ENCODE measurements at places on chromosomes 2 and 18. TPM values are rescaled to one million over a fixed set of nuclear protein-coding genes. Genes with fewer than 3 reads are reported as not detected.

The CABYR gene
- total RNA-seq, result 1.00 TPM

DNA sequence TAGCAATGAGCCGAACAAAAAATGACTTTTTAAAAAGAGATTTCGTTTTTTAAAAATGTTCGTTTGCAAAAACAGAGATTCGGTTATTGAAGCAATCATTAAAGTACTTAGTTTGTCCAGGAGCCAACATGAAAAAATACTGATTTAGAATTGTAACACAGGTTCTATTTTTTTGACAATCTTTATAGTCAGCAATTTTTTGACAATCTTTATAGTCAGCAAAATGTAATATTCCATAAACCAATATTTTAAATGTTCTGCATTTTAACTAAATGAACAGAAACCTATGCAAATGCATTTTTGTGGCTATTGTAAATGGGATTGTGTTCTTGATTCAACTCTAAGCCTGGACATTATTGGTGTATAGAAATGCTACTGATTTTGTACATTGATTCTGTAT, 161.8 kb downstream of the DSEL start:
- H3K36me3 ChIP-seq, result no peaks in the 10 kb centered on the region
- no peak overlapping the region for H3K4me3 ChIP-seq
- no peak overlapping the region for H3K27ac ChIP-seq

DNA sequence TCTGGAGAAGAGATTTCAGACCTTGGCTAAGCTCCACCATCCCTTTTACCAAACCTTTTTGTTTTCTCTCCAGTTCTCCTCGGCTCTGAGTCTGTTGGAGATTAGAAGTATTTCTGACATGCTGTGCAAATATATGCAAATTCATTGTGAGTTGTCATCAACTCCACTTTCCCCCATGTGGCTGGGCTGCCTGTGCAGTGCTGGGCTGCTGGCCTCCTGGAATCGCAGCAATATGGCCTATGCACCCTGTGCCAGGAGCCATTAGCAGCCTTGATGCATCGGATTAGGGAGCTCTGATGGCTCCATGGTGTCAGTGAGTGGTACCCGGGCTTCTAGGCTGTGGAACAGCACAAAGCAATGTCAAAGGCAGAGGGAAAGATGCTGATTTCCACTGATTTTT, 80.0 kb downstream of the GPR39 start:
- H3K27me3 ChIP-seq, result no peaks in the 10 kb centered on the region
- no peak overlapping the region for H3K4me3 ChIP-seq
- no peaks in the 10 kb centered on the region for H3K36me3 ChIP-seq
- no peak overlapping the region for H3K27ac ChIP-seq
- DNase-seq, result no peak

- no peaks in the 10 kb centered on the region for H3K27me3 ChIP-seq
- no peak overlapping the region for H3K27ac ChIP-seq
- no peak overlapping the region for H3K4me3 ChIP-seq
These were observed 102.7 kb downstream of the MAP2 start for GRCh38 chr2:209526561-209526960.

GRCh38 chr18:31079973-31080372, 22.2 kb downstream of the DSC2 start:
- H3K36me3 ChIP-seq, result no peaks in the 10 kb centered on the region
- no peak overlapping the region for H3K27ac ChIP-seq
- no peaks in the 10 kb centered on the region for H3K4me1 ChIP-seq
- no peak overlapping the region for H3K4me3 ChIP-seq
- H3K27me3 ChIP-seq, result no peaks in the 10 kb centered on the region

DNA sequence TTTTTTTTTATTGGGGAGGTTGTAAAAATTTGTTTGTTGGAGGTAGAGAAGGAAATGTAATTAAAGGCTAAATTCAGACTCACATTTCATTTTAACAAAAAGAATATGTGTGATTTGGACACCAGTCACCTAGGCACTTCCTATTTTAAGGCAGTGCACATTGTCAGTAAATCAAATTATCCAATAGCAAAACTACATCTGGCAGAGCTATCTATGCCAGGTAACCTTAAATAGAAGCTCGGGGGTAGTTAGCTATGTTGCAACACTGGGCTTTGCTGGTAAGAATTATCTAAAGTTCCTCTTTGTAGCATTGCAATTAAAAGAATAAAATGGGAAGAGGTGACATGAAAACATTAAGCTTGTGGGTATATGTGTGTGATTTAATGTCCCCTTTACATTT, 1064.4 kb upstream of the ZEB2 start:
- no peaks in the 10 kb centered on the region for H3K27me3 ChIP-seq
- no peak overlapping the region for H3K27ac ChIP-seq
- H3K4me1 ChIP-seq, result no peaks in the 10 kb centered on the region
- H3K4me3 ChIP-seq, result no peak overlapping the region

The CYTIP gene
- 369 TPM for total RNA-seq

The ZSCAN30 gene
- 19.6 TPM for total RNA-seq

- no peaks in the 10 kb centered on the region for H3K4me1 ChIP-seq
- no peaks in the 10 kb centered on the region for H3K36me3 ChIP-seq
- no peaks in the 10 kb centered on the region for H3K27me3 ChIP-seq
- H3K27ac ChIP-seq, result no peak overlapping the region
- no peak overlapping the region for H3K4me3 ChIP-seq
- no peak for DNase-seq
These were observed 647.7 kb upstream of the ZNF804A start for GRCh38 chr2:183950673-183951072.

DNA sequence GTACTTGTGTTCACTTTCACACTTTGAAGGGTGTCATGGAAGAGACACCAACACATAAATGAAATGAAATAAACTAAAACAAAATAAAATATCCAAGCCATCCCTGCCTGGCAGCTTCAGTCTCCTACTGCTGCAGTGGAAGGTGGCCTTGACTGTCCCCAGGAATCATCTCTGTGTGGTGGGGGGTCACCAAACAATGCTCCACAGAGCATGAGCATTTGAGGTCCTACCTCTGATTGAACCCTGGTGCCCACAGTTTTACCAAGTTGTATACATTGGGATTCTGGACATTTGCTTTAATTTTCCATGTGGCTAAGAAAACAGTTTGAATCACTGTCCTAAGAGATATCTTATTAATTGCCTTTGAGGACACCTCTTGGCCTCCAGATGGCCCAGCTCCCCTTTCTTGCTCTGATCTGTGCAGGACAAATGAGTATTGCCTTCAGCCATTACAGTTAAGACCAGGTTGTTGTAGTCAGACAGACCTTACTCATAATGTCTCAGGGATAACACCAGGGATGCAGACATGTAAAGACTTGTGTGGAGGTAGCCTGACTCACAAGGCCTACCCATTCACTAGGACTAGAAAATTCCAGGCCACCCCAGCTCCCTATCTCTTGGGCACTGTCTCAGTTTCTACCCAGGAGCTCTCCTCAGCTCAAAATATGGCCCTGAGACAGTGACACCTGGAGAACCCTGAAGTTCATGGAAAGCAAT, 195.0 kb downstream of the MYCN start:
- H3K27me3 ChIP-seq, result no peaks in the 10 kb centered on the region
- H3K36me3 ChIP-seq, result no peaks in the 10 kb centered on the region
- H3K27ac ChIP-seq, result no peak overlapping the region
- DNase-seq, result no peak

- H3K27ac ChIP-seq, result peak overlapping the region; percentile 83
- DNase-seq, result peak; percentile 53
- H3K27me3 ChIP-seq, result no peaks in the 10 kb centered on the region
- H3K4me3 ChIP-seq, result no peak overlapping the region
- peaks cover 78% of the 10 kb centered on the region for H3K4me1 ChIP-seq
These were observed 209.1 kb upstream of the ID2 start for GRCh38 chr2:8472545-8473323.

DNA sequence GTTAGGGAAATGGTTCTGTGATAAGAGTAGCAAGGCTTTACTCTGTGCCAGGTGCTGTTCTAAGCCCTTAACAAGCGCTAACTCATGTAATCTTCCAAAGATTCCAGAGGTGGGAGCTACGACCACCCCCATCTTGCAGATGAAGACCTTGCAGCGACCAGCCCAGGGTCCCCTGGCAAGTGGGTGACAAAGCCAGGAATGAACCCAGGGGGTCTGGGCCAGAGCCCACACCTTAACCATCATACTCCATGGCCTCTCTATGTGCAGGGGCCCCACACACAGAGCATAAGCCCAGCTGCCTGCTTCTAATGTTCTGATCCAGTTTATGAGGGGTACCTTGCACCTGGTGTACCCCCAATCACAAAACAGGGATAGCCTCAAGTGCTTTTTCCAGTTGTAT, 105.3 kb downstream of the ZBTB7C start:
- H3K4me3 ChIP-seq, result no peak overlapping the region
- no peaks in the 10 kb centered on the region for H3K36me3 ChIP-seq
- no peak overlapping the region for H3K27ac ChIP-seq

DNA sequence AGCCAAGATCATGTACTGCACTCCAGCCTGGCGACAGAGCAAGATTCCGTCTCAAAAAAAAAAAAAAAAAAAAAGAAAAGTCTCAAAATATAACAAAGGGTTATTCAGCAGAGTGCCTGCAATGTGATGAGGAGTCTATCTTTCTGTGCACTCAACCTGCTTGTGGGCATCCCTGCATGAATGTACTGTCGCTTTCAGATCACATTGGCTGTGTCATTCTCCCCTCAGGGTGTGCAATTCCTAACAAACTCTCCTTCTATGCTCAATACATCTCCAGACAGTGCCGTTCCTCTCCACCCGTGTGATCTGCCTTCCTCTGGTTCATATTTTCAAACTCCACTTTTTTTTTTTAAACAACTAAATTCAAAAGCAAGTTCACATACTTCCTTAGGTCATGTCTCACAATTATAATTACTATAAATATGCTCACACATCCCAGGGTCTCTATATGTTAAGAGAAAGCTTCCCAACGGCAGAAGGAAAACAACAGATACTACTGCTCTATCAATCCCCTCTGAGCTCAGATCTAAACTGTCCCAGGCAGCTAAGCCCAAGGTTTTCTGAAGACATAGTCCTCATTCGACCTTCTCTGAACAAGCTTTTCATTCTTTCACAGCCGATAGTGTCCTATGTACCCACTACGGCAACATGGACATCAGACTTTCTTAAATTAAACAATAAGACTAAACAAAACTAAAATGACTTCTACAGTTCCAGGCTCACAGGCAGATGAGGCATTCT, 35.2 kb downstream of the PTMA start:
- no peaks in the 10 kb centered on the region for H3K27me3 ChIP-seq
- H3K4me3 ChIP-seq, result no peak overlapping the region
- DNase-seq, result no peak

- H3K4me1 ChIP-seq, result no peaks in the 10 kb centered on the region
- peaks cover 6% of the 10 kb centered on the region for H3K27me3 ChIP-seq
- H3K4me3 ChIP-seq, result no peak overlapping the region
- H3K36me3 ChIP-seq, result no peaks in the 10 kb centered on the region
- no peak overlapping the region for H3K27ac ChIP-seq
These were observed 141.6 kb upstream of the GLI2 start for GRCh38 chr2:120593921-120594686.

Measured in activated CD4-positive, alpha-beta memory T cell treated with anti-CD3 and anti-CD28 coated beads for 36 hours (primary cell).